Metanephros (tissue), 2 donors: ENCODE measurements at places on chromosomes 6 and 20. TPM values are rescaled to one million over a fixed set of nuclear protein-coding genes. Genes with fewer than 3 reads are reported as not detected.

NDRG3 gene
- 22.5 TPM for total RNA-seq

HLA-G gene
- total RNA-seq: not detected

TMEM200A gene
- total RNA-seq: 22.4 TPM

HSF2 gene
- 25.7 TPM for total RNA-seq

FOXC1 gene
- 49.3 TPM for total RNA-seq

HLA-DOB gene
- total RNA-seq: 0.88 TPM
